Thymus (tissue), 14 donors: ENCODE measurements at places on chromosomes 12 and 14. TPM values are rescaled to one million over a fixed set of nuclear protein-coding genes. Genes with fewer than 3 reads are reported as not detected.

GRCh38 chr12:4174417-4174816 lies 99.1 kb upstream of the CCND2 start:
- H3K36me3 ChIP-seq: no peaks in the 10 kb centered on the region
- no peaks in the 10 kb centered on the region for H3K27me3 ChIP-seq
- H3K4me3 ChIP-seq: no peak overlapping the region
- H3K4me1 ChIP-seq: no peaks in the 10 kb centered on the region

GRCh38 chr12:91224401-91224800 lies 41.8 kb upstream of the DCN start:
- H3K4me3 ChIP-seq: no peak overlapping the region
- no peak for DNase-seq
- H3K36me3 ChIP-seq: no peaks in the 10 kb centered on the region
- H3K27ac ChIP-seq: no peak overlapping the region

DNA sequence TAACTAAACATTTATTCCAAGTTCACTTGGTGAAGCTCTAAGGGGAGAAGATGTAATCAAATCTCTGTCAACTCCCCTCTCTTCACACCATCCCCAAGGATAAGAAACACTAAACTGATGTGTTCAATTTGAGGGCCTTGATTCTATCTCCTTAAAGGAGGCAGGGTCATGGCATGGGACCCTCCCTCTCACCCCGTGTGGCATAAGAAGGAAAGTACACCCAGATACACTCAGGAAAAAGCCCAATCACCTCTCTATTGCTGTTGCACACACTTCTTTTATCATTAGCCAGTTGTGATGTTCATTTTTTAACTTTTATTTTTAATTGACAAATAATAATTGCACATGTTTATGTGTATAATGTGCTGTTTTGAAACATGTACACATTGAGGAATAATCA lies 35.1 kb downstream of the WASHC3 start:
- H3K36me3 ChIP-seq: no peaks in the 10 kb centered on the region
- H3K4me1 ChIP-seq: no peaks in the 10 kb centered on the region
- H3K27me3 ChIP-seq: no peaks in the 10 kb centered on the region
- no peak overlapping the region for H3K27ac ChIP-seq

GRCh38 chr12:106814714-106815113 lies 40.2 kb downstream of the RIC8B start:
- peaks cover 5% of the 10 kb centered on the region for H3K36me3 ChIP-seq
- H3K4me3 ChIP-seq: no peak overlapping the region
- no peak overlapping the region for H3K27ac ChIP-seq

GRCh38 chr14:69904246-69904645 lies 25.0 kb downstream of the SMOC1 start:
- H3K4me1 ChIP-seq: no peaks in the 10 kb centered on the region
- no peaks in the 10 kb centered on the region for H3K36me3 ChIP-seq
- no peak for DNase-seq
- no peak overlapping the region for H3K4me3 ChIP-seq
- H3K27me3 ChIP-seq: no peaks in the 10 kb centered on the region

GPRC5D gene
- total RNA-seq: not detected

LARP4 gene
- 23.6 TPM for total RNA-seq

LTBP2 gene
- 2.6 TPM for total RNA-seq

C12orf42 gene
- total RNA-seq: 1.6 TPM
